ENCODE measurements at places on chromosomes 4 and X.

DNA sequence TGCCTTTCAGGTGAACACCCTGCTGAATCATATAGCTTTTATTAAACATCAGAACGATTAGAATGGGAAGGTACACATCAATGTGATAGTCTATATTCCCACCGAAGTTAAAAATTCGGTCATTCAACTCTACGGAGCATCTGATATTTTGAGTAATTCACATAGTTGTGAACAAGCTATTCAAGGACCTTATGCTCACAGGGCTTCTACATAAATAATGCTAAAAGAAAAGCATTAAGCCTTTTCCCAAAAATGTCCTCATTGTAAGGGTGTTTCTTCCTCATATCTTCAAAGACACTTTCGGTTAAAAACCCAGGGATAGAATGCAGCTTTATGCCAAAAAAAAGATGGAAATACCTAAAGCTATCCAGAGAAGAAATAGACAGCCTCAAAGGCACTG lies 79.7 kb upstream of the EDNRA start:
- DNase-seq = no peak

DNA sequence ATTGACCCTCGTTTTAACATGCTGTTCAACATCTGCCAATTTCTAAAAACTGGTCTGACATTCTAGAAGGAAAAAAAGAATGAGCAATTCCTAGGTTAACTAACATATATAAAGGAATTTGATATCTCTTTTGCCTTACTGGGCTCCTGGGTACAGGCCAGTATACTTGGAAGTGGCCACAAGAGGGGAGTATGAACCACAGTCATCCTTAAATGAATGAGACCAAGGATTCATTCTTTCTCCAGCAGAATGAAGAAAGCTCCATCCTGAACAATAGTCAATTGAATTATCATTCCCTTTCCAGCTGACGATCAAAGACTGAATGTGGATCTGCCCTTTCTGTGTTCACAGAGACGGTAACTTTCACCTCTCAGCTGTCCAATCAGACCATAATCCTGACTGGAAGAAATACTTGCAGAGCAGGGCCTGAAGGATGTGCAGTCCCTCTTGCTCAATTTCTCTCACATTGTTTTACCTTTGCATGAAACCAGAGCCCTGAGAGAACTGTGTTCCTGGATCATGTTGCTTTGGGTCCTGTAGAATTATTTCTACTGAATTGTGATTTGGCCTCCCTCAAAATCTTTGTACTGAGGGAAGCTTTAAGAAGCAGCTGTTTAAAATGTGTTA lies 14.8 kb upstream of the SPARCL1 start:
- peak; percentile 49 for DNase-seq

- no peak for DNase-seq
Observed at GRCh38 chr4:14095831-14096230, 468.3 kb upstream of the BOD1L1 start.

DNA sequence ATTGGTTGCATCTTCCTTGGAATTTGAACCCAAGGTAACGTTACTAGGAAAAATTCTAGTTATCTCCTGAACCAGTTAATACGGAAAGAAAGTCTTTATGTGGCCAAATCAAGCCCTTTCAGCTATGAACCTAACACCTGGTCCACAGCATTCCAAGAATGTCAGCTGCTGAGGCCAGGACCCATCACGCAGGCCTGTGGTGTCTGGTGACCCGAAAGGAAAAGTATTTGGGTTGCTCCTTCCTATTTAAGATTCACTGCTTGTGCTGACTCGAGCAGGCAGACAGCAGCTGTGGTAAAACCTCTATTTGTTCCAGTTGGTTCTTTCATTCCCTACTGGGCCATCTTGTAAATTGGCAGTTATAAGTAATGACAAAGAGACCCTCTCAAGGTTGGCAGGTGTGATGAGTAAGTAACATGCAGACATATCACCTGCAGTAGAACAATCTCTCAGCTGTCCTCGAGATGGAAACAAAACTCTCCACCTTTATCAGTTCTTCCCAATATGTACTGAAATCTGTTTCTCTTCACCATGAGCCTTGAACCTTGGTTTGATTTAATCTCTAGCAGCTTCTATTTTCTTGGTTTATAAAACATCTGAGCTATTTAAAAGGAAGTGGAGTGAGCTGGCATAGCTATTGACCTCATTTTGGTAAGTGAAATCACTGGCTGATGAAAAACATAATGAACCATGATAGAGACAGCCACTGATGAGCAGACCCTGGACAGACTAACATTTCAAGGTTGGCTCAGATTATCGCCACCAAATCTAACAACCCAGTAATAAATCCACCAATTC lies 182.1 kb upstream of the SMIM31 start:
- no peak for DNase-seq

DNA sequence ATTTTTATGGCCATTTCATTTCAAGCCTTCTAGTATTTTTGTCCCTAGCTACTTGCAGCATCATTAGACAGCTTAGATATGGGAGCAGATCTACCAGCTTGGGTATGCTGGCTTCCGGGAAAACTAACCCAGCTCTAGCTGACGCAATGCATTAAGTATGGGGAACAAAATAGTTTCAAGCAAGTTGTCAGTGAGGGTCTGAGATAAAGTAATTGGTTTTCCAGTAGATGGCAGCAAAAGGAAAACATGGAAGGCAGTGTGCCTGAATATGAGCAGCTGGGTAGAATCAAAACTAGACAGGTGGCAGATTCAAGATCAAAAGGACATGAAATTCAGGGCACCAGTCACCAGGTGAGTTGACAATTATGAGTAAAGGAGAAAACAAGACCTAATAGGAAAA lies 340.9 kb upstream of the CTSO start:
- DNase-seq = peak; percentile 66

GRCh38 chr4:173521467-173522159 lies 8.4 kb downstream of the HAND2 start:
- no peak for DNase-seq

DNA sequence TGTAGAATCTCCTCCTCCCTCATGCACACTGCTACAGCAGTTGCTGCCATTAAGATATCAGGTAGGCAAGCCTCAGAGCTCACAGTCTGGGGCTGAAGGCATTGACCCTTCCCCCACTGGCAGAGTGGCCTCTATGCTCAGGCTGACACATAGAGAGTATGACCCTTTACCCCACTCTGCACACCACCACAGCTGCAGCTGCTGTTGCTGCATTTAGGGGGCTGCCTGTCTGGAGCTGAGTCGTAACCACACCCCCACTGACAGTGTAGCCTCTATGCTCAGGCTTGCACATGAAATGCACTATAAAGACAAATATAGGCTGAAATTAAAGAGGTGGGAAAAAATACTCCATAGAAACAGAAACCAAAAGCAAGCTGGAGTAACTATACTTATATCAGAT lies 289.3 kb upstream of the PABPC4L start:
- DNase-seq = no peak

- no peak for DNase-seq
Observed at GRCh38 chr4:17468619-17469221, 43.2 kb downstream of the QDPR start.

GRCh38 chrX:22093550-22093949 lies 61.4 kb downstream of the PHEX start:
- DNase-seq = no peak

DNA sequence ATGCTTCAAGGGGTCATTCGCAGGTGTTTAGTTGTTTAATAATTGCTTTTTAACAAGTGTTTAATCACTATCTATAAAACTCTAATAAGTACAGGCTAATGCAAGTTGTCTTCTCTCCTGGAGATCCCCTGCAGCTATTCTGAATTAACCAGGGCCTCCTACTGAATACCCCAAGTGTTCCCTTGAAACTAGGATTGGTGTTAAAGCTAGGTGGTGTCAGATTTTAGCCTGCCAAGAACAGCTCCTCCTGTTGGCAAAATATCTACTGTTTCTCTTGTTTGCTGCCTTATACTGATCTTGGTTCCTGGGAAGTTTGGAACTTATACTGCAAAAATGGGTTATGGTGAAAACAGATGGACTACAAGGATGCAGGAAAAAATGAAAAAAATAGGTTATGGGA lies 26.1 kb upstream of the TMEM154 start:
- DNase-seq = no peak

DNA sequence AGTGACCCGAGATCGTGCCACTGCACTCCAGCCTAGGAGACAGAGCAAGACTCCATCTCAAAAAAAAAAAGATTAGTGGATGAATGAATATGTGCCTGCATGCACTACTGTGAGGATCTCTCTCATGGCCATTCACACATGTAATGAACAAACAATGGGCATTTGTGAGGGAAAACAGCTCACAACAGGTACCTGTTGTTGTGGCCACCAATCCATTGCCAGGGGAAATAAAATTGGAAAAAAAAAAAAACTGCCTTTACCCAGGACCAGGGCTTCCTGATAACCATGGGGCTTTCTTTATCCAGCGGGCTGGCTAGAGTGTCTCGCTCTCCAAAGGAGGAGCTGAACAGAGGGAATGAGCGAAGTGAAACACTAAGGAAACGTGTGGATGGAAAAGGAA lies 7.4 kb downstream of the SCD5 start:
- DNase-seq = no peak

DNA sequence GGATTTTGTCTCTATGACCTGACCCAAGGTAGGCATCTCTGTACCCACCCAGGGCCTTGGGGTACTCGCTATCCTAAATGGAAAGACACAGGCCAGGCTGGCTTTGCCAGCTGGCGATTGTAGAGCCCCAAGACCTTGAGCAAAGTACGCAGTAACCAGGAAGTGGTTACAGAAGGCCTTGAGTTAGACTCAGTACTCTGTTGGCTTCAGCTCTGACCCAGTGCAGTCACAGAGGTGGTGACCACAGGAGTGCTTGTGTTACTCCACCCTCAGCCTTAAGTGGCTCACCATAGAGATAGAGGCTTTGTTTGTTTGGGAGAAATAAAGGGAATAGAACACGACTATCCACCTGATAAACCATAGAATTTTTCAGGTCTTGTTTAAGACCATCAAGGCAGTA lies 880.5 kb upstream of the POU3F4 start:
- no peak for DNase-seq

DNA sequence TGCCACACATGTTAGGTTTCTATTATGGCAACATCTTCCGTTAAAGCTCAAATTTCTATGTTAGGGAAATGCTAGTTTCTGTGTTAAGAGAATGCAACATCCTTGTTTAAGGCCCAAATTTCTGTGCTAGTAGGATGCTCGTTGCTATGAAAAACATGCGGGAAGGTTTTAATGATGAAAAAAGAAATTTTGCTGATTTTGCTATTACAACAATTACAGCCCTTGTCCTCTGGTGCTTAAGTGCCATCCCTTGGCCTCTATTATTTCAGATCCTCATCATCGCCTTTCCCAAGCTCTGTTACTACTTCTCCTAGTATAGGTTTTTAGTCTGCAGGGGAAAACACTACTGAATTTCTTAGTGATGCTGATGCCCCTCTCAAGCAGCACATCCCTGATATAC lies 412.6 kb upstream of the NDST3 start:
- DNase-seq = no peak

- DNase-seq = no peak
Observed at GRCh38 chr4:16109256-16109655, 25.4 kb upstream of the PROM1 start.

DNA sequence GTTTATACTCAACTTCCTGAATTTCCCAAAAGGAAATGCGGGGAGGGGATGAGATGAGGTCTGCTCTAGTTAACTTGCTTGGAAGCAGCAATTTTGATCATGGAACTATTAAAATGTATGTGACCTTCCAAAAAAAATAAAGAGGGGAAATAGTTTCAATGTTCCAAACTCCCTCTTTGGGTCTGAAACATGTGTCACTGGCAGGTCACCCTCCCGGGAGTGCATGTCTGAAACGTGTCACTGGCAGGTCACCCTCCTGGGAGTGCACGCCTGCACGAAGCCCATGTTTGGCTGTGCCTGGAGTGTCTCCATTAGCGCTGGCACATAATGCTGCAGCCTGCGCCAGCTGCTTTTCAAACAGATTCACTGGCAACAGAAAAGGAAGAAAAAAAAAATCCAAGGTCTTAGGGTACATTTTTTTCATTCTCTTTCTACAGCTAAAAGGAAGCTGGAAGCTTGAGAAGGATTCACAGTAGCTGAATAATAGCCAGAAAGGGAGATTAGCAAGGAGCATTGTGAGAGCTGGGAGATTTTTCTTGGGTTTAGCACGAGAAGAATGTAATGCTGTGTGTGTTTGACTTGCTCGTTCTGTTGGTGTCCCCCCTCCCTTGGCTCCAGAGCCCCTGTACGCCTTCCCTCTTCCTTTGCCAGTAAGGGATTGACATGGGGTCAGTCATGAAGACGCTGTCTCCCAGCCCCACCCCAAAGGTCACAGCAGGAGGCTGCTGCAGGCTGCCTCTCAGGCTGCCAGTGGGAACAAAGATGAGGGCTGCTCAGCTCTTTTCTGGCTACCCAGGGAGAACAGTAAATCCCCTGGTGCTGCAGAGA lies 39.2 kb upstream of the TLR3 start:
- DNase-seq = peak; percentile 18

DNA sequence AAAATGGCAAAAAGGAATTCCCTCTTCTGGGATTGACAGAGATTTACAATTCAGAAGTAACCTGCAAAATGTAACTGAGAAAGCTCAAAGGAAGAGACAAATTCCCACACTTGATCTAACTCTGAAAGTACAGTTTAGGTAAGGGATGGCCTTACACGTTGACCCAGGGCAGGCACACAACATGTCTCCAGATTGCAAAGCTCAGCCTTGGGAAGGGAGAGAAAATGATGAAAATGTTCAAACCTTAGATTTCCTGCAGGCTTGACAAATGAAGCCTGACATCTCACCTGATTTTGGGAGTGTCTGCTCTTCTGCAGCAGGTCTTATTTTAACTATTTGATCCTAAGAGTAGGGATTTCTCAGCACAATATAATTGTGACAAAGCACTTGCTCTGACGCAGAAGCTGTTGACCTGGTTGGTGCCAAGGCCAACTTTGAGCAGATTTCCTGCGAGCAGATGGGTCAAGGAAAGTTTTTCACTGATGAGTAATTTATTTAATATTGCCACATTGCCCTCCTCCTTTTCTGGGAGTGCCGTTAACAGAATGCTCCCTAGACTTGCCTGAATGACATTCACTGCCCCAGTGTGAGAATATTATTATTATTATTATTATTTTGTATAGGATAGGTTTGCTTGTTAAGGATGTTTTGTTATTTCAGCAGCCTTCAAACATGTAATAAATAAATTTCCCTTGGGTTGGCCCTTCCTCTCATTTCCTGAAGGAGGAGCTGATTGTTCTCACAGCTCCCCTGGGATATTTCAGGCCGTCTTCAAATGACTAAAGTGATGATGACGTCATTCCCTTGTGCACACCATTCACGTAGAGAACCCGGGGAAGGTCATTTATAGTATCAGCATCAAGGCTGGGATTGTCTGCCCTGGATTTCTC lies 157.1 kb downstream of the VEGFC start:
- no peak for DNase-seq

- no peak for DNase-seq
Observed at GRCh38 chr4:159296061-159296460, 193.2 kb downstream of the RAPGEF2 start.

DNA sequence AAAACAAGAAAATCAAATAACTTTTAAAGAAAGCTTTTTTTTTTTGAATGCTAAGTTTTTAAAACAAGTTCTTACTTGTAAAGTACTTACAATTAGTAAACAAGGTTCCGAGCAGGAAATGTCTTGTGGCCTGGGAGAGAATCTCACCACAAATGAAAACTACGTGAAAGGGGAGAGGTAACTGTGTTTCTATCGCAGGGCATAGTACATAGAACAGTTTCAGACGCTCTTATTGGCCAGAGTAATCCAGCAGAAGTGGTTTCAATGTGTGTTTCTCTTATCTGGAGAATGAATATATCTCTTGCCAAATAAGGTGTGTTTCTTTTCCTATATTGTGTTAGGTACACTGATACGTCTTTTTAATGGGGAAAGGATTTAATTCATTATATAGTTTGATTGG lies at the start of gene PLAC8:
Gene PLAC8, minus strand, starts transcription at position 154 of the 400 bp plus-strand sequence. CDS start 6,808 bp downstream, outside the sequence.
- no peak for DNase-seq

Data from SHP77 (cell line).